ENCODE measurements at places on chromosomes 6 and 20. TPM values are rescaled to one million over a fixed set of nuclear protein-coding genes. Genes with fewer than 3 reads are reported as not detected.

DNA sequence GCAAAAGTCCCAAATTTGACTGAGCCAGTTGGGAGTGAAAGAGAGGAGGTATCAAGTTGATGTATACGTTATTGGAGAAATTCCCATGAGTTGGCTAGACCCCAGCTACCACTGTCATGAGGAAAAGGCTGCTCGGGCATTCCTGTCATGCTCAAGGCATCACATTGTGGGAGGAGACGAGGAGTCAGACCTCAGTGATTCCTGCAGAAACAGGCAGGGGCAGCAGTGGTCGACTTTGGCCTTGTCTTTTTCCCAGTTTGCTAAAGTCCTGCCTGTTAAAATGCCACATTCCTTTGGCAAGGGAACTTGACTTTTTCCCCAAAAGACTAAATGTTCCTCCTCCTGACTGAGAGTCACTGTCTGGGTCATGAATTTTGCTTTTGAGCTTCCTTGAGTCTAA lies 295.5 kb upstream of the HS3ST5 start:
- peak; percentile 3 for DNase-seq

DNA sequence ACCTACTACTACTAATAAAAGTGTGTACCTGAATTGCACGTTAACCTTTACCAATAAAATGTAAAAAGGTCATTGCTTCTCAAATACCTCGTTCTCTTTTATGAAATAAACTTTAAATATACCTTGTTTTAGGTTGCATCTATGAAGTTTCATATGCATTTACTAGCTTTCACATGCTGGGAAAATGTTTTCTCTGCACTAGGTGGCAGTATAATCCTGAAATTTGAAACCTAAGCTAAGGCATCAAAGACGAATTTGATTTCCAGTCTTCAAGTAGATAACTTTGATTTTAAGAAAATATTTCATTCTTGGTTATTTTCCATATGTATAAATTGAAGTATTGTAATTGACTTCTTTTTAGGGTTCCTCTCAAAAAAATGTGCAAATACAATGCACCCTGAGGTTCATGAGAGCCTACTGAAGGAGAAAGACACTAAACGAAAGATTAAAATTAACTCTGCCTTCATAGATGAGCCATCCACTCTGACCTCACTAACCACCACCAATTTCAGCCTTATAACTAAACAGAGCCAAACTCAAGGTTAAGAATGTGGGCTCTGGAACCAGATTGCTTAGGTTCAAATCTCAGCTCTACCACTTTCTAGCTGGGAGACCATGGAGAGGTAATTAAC lies 7.3 kb upstream of the COL9A1 start:
- DNase-seq, result peak; percentile 70

GRCh38 chr6:128521282-128521632 lies 858 bp upstream of the PTPRK start:
- peak; percentile 69 for DNase-seq

DNA sequence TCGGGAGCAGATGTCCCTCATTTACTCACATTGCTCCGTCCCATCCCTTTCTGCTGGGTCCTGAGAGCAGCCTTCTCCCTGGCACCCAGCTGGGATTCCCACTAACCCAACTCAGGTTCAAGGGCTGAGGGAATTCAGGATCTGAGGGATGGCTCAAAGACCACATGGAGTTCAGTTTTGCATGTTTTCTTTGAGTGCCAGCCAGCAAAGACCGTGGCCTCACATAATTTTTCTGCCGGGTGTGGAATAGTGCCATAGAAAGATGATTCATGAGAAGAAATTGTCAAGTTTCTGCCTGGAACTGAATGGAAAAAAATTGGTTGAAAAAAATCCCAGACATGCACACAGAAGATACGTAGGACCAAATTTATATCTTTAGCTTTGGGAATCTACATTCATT lies 168.6 kb downstream of the CD83 start:
- DNase-seq, result peak; percentile 90

GRCh38 chr6:100230115-100230952 lies 234.4 kb downstream of the SIM1 start:
- DNase-seq, result no peak

DNA sequence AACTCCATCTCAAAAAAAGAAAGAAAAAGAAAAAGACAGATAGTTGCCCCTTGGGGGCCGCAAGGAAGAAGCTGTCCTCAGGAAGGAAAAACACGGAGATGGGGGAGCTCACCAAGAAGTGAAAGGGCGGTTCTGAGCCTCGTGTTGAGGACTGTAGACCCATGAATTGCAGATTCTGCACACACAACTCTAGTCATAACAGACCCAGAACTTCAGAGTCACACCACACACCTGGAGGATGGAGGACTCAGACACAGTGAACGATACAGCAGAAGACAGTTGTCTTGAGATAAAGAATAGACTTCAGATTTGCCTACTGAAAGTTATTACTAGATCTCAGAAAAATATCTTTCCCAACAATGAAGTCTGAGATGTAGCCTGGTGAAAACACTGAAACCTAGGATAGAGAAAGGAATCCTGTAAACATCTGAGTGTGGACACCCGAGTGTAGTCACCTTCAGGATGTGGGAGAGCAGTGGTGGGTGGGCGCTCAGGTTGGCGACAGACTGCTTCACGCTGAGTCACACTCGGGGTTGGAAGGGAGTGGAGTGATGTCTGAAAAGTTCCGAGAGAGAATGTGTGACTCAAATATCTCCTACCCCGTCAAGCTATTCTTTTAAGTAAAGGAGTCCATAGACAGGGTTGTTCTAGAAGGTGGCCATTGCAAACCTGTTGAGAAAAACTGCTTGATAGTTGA lies 88.1 kb downstream of the MAP3K4 start:
- DNase-seq, result peak; percentile 50

DNA sequence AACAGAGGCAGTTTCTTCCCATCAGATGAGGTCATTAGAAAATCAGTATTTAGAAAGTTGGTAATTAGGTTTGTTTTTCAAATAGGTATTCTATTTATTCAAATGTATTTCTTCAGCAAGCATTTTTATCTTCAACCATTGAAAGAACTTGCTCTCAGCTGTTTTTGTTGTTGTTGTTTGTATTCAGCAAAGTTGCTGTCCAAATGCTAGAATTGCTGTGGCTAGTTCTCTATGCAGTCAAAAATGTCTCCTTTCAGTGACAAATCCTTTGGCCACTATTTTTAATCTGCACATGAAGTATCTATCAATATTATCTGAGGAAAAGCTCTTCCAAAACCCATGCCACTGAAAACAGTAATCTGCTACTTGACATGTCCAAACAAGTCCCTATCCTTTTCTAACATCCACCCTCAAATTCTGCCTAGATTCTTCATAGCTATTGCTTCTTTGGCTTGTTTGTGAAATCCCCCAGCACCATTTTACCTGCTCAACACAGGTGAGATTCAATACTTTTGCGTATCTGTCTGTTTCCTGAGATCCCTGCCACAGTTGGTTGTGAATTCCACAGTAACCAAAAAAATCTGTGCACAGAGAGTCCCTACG lies 1005.4 kb downstream of the GRIK2 start:
- no peak for DNase-seq

- DNase-seq, result peak; percentile 45
Measured at GRCh38 chr6:75296811-75297779, 12.5 kb upstream of the TMEM30A start.

DNA sequence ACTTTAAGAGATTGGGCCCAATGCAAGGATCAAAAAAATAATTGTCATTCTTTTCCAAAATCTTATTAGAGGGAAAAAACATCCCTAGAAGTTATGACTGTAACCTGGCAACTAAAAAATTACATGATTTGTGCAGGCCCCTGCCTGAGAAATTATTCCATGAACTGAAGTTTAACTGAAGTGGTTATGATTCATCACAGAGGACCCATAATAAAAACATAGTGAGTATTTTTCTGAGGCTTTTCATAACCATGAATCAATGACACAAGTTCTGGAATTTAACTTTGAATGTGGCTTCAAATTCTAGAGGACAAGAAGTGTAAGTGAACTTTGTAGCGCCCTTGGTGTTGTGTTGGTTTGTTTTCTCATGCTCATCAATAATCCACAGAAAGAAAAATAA lies 31.1 kb upstream of the CARMIL1 start:
- peak; percentile 88 for DNase-seq

Gene TRIM31
- not detected for polyA plus RNA-seq

Gene BRD2
- polyA plus RNA-seq, result 126 TPM

Gene BANF2
- polyA plus RNA-seq, result not detected

Gene FABP7
- polyA plus RNA-seq, result not detected

Gene SAMD3
- polyA plus RNA-seq, result 3.9 TPM

Gene POLR1H
- 21.1 TPM for polyA plus RNA-seq

Gene STX7
- 52.1 TPM for polyA plus RNA-seq

Gene ZNF343
- polyA plus RNA-seq, result 7.8 TPM

Gene KHDC3L
- polyA plus RNA-seq, result not detected

Gene TM9SF4
- polyA plus RNA-seq, result 67.3 TPM
